ENCODE measurements at places on chromosomes 7 and 10.

GRCh38 chr10:84004221-84004620 lies 135.1 kb upstream of the GHITM start:
- no peak for DNase-seq

DNA sequence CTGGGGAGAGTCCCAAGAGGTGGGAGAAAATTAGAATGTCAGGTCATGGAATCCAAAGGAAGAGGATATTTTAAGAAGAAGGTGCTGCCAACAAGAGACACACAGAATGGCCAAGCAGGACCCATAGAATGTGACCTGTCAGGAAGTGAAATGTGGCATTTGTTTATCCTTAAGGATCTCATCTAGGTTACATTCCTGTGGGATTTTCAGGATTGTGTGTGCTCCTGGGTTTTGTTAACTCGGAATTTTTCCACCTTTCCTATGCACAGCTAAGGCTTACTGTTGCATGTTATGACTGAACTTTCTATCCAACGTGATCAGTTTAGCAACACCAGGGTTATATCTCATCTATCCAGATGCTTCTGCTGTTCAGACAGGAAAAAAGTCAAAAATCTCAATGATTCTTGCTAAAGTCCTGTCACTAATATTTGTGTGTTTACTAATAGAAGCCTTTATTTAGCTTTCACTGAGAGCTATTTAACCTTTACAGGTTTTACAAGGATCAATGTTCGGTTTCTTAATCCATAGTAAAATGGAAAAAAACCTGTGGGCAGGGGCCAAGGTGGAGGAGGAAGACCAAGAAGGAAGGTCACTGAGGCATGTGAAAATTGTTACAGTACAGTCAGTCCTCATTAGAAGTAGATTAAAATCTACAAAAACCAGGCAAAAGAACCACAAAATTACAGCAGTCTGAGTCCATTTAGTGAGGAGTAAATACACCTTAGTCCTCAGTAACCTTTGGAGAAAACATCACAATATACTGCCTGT lies 437.8 kb upstream of the NPVF start:
- no peak for DNase-seq

- no peak for DNase-seq
These were observed 75.0 kb upstream of the JCAD start for GRCh38 chr10:30134171-30134945.

GRCh38 chr7:25855854-25856782 lies 295.9 kb upstream of the NFE2L3 start:
- no peak for DNase-seq

DNA sequence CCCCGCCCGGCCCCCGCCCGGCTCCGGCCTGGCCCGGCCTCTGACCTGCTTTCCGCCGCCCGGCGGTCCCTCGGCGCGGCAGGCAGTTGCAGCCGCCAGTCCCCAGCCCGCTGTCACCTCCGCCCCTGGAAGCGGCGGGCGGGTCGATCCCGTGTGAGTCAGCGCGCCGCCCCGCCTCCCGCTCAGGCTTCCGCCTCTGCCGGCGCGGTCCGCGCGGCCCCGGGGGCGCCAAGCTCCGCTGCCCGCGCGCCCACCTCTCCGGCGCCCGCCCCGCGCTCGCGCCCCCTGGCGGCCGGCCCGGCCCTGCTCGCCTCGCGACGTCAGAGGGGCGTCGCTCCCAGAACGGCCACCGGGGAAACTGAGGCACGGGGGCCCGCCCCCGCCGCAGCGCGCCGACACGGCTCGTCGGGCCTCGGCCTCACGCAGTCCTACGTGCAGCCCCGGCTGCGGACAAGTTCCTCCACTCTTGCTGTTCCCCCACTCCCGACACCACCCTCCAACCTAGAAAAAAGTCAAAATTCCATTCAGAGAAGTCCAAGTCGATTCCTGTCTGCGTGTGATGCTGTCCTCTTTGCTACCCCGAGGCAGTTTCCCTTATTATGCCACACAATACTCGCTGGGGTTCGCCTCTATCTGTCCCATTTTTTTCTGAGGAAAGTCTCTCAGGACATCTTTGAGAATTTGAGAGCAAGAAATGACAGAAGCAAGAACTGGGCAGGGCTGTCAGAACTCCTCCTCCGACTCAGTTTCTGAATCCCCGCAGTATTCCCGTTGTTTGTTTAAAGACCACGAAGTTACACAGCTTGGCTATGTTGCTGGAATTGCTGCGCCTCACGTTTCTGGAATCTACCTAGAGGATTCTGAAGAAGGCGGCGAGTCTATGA lies at the start of gene DNMBP:
Gene DNMBP (minus strand): TSS at position 155 of the 884 bp plus-strand sequence. CDS start 37,823 bp downstream, outside the sequence.
- DNase-seq = peak; percentile 68
